ENCODE measurements at places on chromosomes 6 and 20.

GRCh38 chr6:35948725-35949124 lies 27.8 kb upstream of the SRPK1 start:
- DNase-seq = peak; percentile 24

- no peak for DNase-seq
These were observed 152.8 kb upstream of the RIPOR2 start for GRCh38 chr6:25088513-25088912.

DNA sequence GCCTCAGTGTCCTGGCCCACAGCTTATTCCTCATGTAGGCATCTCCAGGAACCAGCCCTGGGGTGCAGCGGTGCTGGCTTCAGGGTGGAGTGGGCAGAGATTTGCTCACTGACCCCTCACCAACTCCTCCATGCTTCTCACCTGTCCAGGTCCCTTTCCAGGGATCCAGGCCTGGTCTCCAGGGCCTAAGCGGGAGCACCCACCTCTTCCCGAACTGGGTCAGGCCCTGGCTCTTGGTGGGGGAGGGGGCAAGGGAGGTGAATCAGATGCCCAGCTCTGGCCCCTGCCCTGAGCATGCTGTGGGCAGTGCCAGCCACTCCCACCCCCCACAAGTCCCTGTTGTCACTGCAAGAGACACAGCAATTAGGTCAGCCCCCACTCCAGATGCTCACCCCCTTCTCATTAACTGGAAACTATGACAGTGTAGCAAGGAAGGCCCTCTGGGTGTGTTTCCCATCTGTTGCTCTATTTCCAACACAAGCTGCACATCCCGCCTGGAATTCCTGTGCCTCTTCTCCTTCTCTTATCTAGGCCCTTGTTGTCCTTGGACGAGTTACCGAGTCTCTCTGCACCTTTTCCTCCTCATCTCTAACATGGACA lies 37.0 kb downstream of the MDFI start:
- DNase-seq = no peak

DNA sequence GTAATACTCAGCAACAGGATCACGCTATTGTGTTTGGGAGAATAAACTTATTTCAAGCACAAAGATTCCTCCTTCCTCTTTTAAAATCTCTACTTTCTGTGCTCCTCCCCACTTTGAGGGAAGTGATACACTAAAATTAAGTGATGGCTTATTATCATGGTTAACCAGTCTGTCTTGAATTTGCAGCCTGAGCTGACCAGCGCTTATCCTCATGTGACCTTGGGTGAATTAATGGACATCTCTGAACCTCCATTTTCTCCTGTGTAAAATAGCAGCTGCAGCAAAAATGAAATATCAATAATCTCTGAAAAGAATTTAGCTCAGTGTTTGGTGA lies 222.6 kb downstream of the BCAS1 start:
- DNase-seq = no peak

- DNase-seq = no peak
These were observed 246.2 kb upstream of the NRSN1 start for GRCh38 chr6:23879816-23880215.

DNA sequence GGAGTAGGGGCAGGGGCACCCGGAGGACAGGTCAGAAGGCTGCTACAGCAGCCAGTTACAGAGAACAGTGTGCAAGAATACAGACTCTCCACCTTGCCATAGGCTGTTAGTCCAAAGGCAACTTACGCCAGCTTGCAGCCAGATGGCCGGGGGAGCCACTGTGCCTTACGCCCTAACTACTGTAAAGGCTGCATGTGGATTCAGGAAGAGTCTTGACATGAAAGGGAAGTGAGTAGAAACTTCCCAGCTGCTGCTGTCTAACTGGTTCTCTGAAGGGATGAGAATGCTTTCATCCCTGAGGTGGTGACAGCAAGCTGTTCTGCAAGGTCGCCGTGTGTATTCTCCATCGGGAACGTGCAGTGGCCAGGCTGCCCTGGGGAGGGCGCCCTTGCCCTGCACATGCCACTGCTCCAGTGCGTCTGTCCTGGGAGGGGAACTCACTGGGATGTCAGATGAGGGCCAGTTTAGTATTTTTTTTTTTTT lies 46.1 kb downstream of the LYRM4 start:
- DNase-seq = peak; percentile 66

DNA sequence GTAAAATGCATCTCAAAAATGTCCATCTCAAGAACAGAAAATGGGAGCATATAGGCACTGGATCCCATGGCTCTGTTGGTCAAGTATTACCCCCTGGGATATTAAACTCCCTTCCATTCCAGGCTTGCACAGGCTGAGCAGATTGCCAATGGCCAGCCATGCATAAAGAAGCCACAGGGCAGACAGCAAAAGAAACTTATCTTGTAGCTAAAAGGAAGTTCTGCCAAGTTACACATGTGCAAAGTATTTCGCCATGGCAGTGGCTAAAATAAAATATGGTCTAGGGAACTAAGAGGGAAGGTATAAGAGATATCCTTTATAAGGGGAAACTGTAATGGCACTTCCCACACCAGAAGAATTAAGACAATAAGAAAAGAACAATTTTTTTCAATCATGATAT lies 415.6 kb upstream of the BTBD3 start:
- DNase-seq = no peak

DNA sequence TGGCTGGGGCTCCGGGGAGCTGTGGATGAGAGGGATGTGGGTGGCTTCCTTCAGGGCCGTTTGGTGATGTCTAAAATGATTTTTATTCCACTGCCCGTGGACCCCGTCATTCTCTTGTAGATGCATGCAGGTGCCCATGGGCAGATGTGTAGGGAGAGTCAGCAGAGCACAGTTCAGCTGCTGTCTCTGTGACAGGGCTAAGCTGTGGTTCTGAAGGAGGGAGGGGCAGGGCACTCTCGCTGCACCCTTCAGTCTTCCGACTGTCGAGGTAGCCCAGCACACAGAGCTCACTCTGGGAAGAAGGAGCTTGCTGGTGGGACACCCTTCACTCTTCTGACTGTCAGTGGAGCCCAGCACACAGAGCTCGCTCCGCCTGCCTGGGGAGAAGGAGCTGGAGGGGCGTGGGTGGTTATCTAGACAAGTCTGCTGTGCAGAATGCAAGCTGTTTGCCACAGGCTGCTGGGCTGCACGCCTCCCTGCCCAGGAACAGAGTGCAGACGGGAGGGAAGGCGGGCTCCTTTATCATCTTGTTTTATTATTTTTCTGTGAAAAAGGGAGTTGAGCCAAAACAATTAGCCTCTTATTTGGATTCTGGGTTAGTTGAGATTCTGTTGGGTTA lies 28.4 kb upstream of the ADRM1 start:
- peak; percentile 88 for DNase-seq

GRCh38 chr6:10215326-10216110 lies 199.4 kb downstream of the TFAP2A start:
- no peak for DNase-seq

DNA sequence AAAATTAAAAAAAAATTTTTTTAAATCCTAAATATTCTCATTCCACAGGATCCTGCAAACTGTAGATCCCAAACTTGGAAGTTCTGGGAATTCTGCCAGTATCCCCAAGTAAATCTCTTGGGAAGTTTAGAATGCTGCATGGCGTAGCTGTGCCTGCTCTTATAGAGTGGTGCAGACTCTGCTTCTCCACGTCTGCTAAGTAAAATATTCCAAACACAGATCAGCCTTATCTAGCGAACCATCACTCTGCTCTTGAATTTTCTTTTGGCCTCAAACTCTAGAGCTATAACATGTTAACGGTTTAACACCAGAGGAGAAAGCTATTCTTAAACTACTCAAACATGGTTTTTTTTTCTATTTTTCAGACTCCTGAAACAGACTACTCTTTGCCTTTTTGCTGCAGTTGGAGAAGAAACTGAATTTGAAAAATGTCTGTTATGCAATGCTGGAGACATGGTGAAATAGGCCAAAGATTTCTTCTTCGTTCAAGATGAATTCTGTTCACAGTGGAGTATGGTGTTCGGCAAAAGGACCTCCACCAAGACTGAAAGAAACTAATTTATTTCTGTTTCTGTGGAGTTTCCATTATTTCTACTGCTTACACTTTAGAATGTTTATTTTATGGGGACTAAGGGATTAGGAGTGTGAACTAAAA lies 138.5 kb upstream of the AKAP12 start:
- DNase-seq = no peak

DNA sequence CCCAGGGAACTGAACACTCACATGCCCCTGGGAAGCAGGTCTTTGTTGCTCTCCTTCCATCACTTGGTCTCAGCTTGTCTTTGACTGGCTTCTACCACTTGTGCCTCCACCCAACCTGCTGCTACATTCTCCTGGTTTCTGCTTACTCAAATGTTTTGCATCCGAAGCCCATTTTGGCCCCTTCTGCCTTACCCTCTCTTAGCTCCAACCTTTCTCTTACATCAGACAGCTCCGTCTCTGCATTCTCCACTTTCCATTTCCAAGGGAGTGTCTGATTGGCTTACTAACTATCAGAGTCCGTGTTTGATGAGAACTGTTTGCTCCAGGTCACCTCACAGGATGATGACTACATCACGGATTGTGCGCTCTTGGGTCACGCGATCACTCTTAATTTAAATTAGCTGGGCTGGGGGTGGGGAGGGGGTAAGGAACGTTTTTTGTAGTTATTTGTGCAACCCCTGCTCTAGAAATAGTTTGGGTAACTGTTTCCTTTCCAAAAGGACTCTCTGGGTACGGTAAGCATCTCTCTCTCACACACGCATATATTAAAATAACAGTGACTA lies 844 bp upstream of the ABRACL start:
- peak; percentile 20 for DNase-seq

DNA sequence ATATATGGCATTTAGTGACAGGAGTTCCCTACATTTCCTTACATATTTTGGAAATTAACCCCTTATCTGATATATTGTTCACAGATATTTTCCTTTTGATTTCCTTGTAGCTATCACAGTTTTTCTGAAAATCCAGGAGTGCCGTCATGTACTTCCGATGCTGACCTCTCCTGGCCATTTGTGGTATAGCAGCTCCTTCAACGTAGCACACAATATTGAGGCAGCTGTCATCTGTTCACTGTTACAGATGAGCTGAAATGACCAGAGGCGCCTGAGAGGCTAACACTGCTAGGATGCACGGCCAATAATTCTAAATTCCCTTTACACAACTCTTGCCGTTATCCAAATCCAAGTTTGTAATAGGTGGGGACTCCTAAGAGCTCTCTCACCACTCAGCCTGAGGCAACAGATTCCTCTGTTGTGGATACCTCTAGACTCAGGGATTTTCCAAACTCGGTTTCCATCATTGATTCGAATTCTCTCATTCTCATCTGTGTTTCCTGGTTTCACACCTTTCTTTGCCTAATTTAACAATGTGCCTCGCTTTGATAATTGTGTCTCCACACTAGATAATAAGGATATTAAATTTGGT lies 53.0 kb downstream of the MMUT start:
- DNase-seq = peak; percentile 41

DNA sequence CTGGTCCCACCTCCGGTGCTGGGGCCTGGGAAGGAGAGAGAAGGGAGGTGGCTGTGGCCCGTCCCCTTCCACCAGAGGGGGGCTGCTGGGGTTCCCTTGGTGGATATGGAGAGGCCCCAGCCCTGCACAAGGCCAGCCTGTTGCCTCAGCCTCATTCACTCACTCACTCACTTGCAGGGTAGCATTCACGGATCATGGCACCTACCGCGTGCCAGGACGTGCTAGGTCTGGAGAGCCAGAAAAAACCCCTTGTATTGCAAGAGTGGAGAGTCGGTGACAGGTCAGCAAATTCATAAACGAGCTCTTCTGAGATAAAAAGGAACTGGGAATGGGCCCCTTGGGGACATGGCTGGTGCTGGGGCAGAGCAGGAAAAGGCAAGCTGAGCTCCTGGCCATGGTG lies 6.4 kb upstream of the ZBTB46 start:
- DNase-seq = no peak

DNA sequence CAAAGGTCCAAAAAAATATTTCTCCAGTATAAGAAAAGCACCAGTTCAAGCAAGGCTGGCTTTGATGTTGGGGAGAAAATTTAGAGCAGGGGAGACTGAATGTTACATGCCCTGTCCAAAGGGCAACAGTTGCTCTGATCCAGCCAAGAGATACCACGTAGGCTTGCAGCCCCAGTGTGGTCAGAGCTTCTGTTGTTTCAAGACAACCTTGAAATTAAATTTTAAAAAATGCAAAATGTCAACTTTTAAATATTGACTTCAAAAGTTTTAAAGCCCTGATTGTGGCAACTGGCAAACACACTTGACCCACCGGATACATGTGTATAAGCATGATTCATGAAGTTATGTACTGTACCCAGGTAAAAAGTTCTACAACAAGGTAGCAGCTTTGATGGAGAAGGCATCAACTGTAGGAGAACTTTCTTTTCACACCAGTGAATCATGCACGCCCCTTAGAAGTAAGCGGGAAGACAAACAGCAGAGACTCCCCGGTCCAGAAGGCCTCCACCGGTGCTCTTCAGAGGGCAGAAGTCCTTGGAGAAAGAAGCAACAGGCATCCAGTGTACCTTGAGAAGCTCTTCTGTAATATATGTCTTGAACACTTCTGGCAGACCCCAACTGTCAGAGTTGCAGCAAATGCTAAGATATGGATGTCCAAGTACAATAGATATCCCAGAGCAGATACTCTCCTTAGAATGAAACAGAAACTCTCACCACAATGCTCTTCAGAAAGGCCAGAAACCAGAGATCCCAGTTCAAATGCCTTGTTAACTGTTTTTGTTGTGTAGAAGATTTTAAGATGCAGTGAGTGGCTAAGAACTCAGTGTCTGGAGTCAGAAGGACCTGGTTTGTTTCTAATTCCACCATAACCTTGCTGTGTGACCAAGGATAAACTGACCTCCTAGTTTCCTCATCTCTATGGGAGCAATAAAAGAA lies 115.4 kb downstream of the BCAS1 start:
- no peak for DNase-seq

DNA sequence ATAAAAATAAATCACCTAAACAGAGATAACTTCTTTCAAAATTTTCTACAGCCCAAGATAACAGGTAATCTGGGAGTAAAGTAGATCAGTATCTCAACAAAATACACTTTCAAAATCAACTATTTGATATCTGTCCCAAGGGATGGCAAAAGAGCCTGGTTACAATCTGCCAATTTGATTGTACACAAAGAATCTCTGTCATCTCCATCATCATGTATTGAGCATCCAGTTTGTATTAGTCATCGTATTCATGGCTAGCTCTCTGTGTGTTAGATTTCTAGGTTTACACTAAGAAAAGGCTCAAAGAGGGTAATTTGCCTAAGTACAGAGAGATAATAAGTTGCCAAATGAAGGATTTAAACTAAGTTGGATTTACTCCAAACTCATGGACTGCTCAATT lies 329.0 kb upstream of the NRSN1 start:
- DNase-seq = no peak

- no peak for DNase-seq
These were observed 90.2 kb downstream of the F13A1 start for GRCh38 chr6:6230286-6230685.

DNA sequence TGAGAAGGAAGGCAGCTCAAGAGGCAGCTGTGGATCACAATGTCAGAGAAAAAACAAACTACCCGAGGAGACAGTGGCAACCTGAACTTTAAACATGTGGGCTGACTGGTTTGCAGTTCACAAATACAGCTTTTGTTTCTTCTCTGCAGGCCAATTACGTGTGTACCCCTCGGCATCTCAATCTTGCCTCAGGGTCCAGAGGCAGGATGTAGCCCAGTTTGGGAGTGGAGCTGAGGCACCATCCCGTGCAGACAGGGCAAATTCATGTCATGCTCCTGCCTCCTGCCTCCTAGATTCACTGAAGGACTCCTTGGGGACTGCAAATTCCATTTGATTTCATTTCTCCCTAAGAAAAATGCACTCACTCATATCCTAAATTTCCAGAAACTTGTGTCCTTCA lies 94.2 kb upstream of the KCNK16 start:
- no peak for DNase-seq

Data from erythroblast (primary cell).